ENCODE measurements at places on chromosomes 7 and 10.

GRCh38 chr7:111393011-111393754 is 169.1 kb downstream of the IMMP2L start:
- no peak for DNase-seq

DNA sequence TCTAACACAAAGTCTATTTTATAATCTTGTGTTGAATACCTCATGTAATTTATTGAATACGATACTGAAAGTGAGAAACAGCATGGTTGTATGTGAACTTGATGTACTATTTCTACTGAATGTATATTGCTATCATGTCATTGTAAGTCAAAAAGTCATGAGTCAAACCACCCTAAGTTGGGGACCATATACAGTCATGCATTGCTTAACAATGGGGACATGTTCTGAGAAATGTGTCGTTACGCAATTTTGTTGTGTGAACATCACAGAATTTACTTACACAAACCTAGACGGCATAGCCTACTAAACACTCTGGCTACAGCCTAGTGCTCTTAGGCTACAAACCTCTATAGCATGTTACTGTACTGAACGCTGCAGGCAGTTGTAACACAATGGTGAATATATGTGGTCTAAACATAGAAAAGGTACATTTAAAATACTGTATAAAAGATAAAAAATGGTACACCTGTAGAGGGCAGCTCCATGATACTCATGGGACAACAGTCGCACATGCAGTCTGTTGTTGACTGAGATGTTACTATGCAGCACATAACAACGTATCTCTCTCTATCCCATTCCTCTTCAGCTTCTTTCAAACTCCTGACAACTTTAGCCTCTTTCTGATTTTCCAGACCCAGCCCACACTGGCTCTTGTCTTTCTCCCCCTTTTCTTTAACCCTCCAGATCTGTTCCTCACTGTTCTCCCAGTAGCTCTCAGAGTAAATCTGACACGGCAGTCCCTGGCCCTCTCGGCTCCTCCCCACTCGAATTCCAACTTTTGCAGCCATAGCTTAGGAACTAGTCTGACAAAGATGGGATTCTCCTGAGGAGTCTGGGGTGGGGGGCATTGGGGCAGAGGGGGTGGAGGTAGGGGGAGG is 90.1 kb downstream of the SNX10 start:
- DNase-seq, result no peak

DNA sequence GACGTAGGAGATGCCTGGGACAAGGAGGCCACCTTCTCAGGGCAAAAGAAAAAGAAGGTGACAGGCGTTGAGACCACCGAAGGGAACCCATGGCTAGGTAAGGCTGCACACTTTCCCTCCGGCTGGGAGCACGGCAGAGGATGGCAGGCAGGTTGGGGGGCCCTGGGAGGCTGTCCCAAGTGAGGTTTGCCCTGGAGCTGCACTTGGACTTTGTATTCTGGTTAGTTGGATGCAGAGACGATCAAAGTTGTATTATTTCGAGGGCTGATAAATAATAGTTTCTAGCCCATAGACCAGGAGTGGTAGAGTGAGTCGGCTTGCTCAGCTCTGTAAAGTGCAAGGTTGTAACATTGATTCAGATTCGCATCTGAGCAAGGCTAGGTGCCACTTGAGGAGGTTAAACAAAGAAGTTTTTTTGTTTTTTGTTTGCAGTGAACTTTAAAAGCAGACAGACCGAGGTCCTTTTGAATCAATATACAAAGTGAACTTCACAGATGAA is 608 bp downstream of the ENTPD7 start:
- DNase-seq, result no peak

- no peak for DNase-seq
Measured at GRCh38 chr7:91288208-91288824, 24.1 kb downstream of the FZD1 start.

DNA sequence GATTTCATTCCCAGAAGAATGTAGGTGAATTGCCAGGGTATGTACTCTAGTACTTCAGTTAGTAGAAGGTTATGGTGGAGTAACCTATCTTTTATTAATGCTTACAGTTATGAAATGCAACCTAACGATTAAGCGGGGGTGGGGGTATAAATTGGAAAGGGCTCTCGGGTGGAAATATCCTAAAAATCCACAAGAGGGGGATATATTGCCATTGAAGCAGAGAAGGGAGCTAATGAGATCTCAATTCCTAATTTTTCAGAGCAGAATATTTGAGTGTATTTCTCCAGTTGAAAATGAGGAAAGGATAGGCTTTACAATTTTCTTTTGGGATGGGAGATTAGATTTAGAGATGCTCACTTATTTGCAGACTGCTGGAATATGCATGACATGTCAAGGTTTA is 90.8 kb downstream of the DNAJB9 start:
- peak; percentile 1 for DNase-seq

GRCh38 chr7:21763818-21764217 is 181.9 kb downstream of the CDCA7L start:
- DNase-seq, result no peak

GRCh38 chr7:3134745-3135144 is 91.1 kb upstream of the CARD11 start:
- no peak for DNase-seq

- DNase-seq, result no peak
Measured at GRCh38 chr7:157475601-157476000, 138.8 kb downstream of the DNAJB6 start.

All from COR-L47 (cell line).